PC-3 (cell line): ENCODE measurements at places on chromosomes 7 and 10. TPM values are rescaled to one million over a fixed set of nuclear protein-coding genes. Genes with fewer than 3 reads are reported as not detected.

Gene GPR22
- not detected in 2 replicates for total RNA-seq

Gene TDRD1
- not detected in 2 replicates for total RNA-seq

DNA sequence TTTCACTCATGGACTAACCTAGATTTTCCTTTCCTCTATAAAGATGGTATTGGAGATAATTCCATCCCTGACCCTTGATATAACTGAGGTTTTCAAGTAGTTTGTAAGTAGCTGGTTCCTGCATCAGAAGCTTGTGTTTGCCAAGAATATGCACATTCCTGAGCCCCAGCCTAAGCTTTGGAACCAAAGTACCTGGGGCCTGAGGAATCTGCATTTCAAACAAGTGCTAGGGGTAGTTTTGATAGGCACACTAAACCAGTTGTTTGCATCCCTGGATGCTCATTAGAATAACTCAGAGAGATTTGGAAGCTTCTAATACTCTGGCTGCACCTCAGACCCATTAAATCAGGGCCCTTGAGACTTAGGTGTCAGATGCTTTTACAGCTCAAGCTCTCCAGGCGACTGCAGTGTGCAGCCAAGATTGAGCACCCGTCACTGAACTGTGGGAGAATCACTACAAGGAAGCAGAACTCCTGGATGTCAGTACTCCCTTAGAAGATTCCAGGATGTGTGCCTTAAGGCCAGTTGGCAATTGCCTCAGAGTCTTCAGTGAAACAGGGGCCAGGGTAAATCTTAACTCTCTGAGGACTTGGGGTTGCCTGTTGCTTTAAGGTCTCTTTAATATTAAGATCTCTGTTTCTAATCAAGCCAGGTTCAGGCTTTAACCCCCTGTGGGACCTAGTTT is 565.0 kb downstream of the REEP3 start:
- DNase-seq, result no peak

DNA sequence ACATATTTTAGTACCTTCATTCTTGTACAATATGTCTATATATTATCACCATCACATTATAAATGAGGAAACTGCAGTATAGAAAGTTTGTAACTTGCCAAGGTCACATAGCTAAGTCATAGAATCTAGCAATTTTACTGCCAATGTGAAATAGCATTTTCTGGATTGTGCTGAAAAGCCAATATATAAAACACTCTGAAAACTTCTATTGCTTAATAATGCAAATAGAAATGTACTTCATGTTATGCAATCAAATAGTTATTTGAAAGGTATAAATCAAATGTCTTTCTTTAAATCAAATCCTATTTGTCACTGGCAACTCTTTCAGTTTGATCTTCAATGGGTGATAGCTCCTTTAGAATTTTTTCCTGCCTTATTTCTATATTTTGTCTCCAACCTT is 129.5 kb downstream of the TMEM26 start:
- no peak for DNase-seq

DNA sequence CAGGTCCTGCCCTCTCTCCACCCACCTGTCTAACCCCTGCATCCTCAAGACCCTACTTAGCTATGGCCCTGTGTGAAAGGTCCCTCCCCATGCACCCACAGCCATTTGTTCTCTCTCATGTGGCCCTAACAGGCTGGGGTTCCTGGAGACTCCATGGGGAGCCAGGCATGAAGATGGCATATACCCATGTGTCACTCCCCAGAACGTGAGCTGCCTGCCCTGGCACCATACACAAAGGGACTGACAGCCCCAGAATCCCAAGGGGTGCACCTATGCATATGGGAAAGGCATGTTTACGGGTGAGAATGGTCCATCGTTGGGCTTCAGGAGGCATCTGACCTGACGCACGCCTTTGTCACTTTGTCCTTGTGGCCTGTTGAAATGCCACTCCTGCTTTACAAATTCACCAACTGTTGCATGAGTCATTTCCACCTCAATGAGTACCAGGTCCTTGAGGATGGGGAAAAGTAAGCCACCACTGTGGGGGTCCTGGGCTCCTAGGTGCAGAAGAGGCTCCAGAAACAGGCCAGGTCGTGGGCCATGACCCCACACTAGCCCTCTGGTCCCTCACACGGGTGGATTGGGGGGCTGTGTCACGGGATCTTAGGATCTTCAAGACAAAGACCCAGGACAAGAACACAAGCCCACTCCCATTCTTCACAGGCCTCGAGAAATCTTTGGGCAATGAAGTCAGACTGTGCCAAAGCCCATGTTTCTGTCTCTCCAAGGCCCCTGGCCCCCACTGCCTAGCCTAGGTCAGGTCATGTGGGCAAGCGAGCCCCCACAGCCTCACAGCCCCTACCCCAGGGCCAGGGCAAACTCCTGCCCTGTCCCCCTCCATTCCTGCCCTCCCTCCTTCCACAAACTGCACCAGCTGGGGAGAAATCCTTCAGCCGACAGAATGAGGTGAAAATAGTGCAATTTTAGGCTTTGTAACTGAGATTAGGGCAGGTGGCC is 8.6 kb downstream of the GPRIN2 start:
- DNase-seq, result peak; percentile 24
